D721Med (cell line): ENCODE measurements at places on chromosomes 7 and 10.

DNA sequence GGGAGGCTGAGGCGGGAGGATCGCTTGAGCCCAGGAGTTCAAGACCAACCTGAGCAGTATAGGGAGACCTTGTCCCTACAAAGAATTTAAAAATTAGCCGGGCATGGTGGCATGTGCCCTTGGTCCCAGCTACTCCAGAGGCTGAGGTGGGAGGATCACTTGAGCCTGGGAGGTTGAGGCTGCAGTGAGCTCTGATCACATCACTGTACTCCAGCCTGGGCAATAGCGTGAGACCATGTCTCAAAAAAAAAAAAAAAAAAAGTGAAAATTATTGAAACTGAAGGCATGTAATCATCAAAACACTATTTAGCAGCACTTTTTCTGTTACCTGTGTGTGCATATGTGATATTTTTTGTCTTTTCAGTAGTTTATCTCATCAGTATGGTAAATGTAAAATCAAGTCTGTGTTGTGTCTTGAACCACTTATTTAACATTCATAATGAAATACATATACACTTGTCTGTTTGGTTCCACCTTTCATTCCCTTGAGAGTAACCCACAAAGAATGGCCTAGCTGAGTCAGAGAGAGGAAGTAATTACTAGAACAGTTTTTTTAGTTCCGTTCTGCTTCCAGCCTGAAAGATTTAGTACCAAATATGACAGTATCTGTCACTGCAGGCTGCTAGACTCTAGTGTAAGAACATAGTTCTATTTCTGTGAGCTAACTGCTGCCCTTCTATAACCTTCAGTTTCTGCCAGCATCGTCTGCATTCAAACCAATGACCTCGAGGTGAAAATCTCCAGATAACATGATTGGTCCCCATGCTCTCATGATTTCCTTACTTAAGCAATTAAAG lies 68.6 kb downstream of the MMRN2 start:
- no peak for DNase-seq

DNA sequence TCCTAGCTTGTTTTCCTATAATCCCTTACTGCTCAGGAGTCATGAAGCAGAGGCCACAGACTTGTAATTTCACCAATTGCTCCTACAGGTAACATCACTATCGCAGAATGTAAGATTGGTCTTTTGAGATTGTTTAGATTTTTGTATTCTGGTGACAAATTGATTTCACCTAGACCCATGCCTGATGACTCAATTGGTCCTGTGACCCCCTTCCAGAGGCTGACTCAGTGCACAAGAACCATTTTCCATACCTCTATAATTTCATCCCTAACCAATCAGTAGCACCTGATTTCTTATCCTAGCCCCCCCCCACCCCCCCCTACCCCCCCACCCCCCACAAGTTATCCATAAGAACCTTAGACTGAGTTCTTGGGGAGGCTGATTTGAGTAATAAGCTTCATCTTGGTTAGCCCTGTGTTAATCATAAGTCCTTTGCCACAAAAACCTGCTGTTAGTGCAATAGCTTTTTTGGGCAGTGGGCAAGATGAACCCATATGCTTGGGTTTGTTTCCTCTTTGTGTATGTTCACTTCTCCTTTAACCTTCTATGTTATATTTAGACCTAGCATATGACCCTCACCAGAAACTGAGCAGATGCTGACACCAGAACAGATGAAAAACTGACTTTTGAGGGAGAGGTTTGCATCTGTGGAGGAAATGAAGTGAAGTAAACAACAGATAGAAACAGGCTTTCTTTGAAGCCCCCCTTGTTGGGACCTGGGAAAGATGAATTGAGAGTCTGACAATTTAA lies 187.1 kb downstream of the KIF20B start:
- DNase-seq: no peak

DNA sequence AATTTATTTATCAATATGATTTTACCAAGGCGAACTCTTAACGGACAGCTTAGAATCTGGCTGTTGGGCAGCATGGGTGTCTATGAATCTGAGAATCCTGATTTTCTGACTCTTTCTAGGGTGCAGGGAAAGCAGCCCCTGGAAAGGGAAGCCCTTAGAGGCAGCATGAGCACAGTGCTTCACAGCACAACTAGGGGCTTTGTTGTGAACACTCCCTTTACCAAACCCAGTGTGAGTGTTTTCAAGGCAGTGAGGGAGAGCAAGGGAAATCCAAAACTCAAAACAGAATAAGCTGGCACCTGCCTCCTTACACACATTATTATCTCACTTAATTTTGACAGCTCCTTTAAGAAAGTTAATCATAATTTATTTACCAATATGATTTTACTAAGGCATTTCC lies 116.3 kb upstream of the CSTF2T start:
- no peak for DNase-seq

- no peak for DNase-seq
Measured at GRCh38 chr7:98211676-98212531, 665 bp downstream of the BHLHA15 start.

- no peak for DNase-seq
Measured at GRCh38 chr7:18655912-18656311, 160.4 kb downstream of the HDAC9 start.

- no peak for DNase-seq
Measured at GRCh38 chr10:64076322-64076940, 555.2 kb downstream of the REEP3 start.

DNA sequence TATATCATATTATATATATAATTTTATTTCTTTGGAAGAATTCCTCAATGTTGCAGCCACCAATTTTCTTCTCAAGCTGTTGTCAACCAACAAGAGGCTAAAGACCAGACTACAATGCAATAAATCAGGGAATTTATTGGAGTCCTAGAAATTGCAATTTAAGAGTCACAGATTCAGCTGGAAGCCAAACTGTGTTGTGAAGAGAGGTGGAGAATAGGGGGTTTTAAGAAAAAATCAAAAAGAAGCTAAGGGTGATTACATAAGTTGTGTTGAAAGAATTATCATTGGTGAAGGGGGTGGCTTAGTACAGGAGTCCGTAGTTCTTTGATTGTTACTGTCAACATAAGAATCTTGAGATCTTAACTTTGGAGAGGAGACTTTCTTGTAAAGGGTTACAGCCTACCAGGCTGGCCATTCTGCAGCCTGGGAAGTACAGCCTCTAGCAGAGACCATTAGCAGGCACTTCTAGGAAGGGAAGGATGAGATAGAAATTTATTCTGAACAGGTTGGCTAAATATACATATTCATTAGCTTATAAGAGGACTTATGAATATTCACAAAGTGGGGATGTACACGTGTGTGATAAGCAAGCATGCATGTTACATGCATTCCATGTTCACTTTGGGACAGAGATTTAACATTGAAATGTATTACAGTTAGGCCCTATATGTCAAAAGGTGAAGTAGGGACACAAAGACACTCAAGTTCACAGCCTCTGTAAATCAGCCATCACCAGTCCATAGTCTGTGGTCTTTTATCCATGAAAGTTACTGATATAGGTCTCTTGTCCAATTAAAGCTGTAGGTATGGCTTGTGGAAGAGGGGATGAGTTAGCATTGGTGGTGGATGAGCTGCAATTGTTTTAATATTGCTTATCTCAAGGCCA lies 8.3 kb upstream of the TMEM168 start:
- DNase-seq: no peak

DNA sequence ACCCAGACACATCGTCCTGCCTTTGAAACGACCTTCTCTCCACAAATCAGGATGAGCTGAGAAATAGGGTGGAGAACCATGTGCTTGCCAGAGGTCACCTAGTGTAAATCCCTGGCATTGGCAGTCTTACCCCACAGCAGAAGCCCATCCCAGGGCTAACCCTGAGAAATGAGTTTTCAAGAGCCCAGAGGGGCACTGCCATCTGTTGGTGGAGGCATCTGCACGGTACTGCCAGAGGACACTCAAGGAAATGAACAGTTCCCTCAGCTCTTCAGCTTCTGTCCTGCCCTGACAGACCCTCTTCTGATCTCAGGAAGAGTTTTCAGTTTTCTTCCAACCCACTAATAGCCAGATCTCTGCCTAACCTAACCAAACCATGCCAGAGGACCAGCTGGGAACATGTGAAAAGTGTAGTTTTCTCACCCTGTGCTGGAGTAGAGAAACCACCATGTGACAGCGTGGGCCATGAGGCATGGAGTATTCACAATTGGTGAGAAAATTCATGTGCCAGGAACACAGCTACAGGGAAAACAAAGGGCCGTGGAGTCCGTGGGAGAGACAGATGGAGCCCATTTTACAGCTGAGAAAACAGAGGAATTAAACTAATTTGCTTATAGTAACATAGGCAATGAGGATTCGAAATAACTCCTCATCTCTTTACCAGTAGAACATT lies 37.7 kb upstream of the ITPRID1 start:
- DNase-seq: no peak

GRCh38 chr7:129055861-129056464 lies 1.1 kb upstream of the TNPO3 start:
- no peak for DNase-seq

GRCh38 chr10:83917537-83918506 lies 221.5 kb upstream of the GHITM start:
- no peak for DNase-seq

GRCh38 chr7:25454020-25454419 lies 225.7 kb upstream of the NPVF start:
- DNase-seq: no peak

DNA sequence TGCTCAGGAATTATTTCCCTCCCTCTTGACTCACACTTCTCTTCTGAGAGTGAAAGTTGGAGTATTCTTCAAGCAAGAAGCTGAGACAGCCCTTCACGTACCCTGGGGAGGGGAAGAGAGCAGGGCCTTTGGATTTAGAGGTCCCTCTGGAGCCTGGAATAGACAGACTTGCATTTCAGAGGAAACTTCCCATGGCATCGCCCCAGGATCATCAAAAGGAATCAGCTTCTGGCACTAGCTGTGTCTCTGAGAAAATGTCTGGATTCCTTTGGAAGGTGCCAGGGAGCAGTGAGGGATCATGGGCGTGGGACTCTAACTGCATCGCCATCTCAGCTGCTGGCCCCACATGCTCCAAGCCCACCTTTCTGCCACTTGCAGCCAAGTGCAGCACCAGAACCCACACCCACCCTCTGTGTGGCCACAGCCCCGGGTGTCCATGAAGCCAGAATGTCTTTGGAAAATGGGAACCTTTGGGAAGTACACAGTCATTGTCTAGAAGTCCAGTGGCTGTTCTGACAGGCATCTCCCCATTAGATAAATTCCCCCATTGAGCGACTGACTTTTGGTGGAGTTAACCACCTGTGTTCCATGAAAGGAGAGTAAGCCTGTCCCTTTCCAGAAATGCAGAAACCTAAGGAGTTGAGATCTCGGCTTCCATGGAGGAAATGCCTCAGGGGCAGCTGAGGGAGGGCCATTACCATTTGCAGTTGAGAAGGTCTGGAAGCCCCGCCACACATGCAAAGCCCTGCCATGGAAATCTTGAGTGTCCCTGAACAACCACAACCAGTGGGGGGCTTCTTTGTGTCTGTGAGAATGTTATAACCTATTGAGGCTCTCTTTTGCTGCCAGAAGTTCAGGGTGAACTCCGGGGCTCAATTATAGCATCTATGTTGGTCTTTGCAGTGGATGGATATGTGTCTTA lies 57.8 kb upstream of the GDF10 start:
- no peak for DNase-seq

DNA sequence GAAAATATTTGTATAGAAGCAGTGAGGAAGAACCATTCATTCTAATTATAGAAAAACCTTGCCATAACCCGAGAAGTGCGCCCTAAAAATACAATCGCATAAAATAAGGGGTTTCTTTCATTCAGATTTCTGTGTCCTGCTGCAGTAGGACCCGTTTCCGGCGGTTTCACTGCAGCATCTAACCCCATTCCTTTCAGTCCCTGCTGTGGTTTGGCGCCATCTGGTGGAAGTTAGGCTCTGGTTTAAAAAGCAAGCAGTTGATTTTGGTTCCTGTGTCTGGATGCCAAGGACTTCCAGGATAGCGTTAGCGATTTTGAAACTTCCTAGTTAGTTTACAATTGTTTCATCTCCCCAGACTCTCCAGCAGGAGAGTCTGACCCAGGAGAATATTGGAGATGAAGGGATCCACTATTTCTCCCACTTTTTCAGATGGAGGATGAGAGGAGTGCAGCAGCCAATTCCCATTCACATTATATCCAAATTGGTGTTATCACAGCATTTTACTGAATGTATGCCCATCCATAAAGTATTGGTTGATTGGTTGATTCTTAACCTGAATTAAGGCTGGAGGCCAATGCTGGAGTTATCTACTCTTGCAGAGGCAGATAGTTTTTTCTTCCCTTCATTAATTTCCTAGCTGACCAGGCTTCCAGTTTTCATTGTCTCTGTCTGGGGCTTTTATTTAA lies 128.8 kb upstream of the CACNA2D1 start:
- peak; percentile 33 for DNase-seq

GRCh38 chr10:42479057-42479456 lies 159.3 kb downstream of the ZNF33B start:
- no peak for DNase-seq

GRCh38 chr10:87675396-87676376 lies 16.0 kb downstream of the PAPSS2 start:
- DNase-seq: no peak

GRCh38 chr10:3832022-3832786 lies 47.2 kb upstream of the KLF6 start:
- DNase-seq: no peak

- no peak for DNase-seq
Measured at GRCh38 chr7:133789974-133790373, 337.2 kb upstream of the LRGUK start.

- no peak for DNase-seq
Measured at GRCh38 chr7:7201578-7202374, 19.4 kb downstream of the C1GALT1 start.

GRCh38 chr10:79400146-79401004 lies 45.0 kb downstream of the ZCCHC24 start:
- peak; percentile 55 for DNase-seq

- DNase-seq: no peak
Measured at GRCh38 chr7:159114981-159115380, 29.7 kb downstream of the VIPR2 start.

GRCh38 chr7:149199234-149199995 lies 4.1 kb downstream of the ZNF282 start:
- DNase-seq: no peak

DNA sequence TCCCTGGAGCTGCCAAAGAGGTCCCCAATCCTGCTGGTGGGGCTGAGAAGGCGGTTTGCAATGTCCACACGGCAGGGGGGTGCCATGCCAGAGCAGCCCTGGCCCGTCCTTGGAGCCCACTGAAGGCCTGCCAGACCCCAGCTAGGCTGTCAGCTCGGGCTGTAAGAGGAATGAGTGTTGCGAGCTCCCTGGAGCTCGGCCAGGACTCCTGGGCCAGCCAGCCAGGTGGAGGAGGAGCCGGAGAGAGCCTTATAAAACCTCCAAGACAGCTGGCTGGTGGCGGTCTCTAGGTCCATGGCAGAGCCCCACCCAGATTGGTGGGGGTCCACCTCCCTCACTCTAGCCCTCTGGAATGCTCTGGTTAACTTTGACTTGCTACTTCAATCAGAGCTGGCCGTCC lies 55.1 kb upstream of the CALN1 start:
- DNase-seq: no peak

DNA sequence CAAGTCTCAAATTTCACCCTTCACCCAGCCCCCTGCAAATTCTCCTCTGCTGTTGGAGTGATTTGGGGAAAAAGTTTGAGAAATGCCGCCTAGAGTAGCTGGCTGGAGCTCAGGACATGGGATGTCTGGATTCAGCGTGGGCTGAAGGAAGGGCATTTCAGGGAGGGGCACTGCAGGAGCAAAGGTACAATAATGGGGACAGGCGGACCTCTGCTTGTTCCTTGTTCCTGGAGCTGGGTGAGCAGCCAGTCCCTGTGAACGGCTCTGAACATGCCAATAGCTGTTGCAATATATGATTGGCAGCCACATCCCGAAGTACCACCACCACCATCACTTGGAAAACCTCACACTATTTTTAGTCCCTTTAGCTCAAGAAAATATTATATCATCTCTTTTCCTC lies 23.4 kb downstream of the ADRA2A start:
- no peak for DNase-seq
